ENCODE measurements at places on chromosomes 2 and 18.
A peak's percentile ranks its signal among the peaks of the same experiment; 100 is the strongest.

GRCh38 chr2:48315896-48316194 is 214.1 kb upstream of the STON1 start:
- DNase-seq: no peak

DNA sequence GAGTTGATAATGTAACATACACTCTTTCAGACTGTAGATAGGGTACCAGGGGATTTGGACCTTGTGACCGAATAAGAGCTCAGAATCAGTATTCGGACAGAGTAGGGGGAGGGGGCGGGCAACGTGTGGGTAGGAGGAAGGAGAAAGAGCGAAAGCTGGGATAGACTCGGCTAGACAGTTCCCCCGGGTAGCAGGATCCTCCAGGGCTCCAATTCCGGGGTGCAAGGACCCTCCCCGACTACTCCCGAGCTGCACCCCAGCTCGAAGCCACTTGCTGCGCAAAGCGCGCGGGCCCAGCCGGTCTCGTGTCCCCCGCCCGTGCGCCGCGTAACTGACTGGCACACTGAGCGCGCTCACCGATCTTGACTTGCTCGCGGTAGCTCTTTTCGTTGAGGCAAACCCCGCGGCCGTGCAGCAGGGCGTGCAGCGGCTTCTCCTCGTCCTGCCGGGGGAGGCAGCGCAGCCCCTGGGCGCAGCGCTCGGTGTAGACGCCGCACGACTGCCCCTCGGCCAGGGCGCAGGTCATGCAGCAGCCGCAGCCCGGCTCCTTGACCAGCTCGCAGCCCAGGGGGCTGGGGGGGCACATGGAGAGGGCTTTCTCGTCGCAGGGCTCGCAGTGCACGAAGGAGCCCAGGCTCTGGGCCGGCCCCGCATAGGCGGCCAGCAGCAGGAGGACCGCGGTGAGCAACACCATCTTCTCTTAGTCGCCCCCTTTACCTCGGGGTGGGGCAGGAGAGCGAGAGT is 1.1 kb downstream of the IGFBP5 start:
- DNase-seq: no peak

DNA sequence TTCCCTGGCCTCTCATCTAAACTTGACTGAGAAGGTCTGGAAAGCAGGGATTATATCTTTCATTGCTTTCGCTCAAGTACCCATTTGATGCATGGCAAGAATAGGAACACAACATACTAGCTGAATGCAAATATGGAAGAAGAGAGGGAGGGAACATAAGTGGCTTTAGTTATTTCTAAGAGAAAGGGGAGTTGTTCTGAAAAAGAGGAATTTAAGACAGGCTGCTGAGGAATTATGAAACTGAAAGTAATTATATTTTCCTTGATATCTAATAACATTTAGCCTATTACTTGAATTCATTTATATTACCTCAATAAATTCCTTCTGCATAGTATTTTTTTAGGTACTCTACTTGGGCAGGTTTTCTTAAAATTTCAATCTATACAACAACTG is 105.8 kb upstream of the TTN start:
- no peak for DNase-seq

GRCh38 chr2:138183705-138184104 is 219.4 kb downstream of the HNMT start:
- DNase-seq: no peak

DNA sequence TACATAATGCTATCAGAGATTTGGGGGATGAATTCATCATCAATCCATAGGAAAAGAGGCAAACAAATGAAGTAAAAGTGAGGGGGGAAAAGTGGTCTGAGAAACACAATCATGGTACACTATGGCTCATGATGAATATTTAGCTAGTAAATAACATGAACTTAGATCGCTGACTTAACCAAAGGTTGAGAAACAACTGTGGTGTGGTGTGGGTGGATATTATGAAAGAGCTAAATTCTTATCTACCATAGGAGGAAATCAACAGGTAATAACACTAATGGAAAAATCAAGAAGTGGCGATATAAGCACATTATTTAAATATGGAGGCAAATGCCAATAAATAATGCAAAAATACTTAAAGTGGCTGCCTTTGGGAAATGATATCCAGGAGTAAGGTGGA is 12.2 kb upstream of the TPRKB start:
- no peak for DNase-seq

DNA sequence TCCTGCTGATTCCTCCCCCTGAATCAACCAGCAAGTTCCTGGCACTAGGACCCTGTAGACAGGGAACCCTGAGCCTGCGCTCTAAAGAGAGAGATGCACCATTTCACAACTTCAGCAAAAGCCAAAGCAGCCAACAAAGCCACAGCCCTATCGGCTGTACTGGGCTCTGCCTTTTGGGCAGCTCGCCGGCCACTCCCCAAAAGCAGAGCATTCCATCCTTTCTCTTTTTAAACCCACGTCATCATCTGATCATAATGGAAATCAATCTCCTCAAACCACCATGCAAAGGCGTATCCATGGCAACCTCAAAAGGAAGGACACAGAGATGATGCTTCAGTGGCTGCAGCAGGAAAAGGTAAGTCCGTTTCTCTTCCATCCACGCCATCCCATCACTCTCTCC is 5.3 kb upstream of the DCTN1 start:
- DNase-seq: no peak

DNA sequence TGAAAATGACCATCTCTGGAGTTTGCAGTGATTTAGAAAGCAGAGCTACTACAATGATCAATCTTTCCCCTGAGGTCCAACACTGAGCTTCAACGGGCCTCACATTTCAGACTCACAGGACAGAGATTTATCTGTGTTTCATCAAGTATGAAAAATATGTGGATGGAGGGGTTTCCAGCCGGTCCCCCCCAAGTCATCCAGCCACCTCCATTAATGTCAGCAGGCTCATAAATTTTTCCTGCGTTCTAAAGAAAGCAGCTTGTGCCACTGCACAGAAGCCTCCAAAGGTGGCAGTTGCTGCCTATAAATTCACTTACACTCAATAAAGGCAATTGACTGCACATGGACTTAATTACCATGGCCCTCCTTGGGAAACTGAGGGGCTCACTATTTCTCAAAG is 117.4 kb upstream of the ACKR3 start:
- DNase-seq: no peak

- peak; percentile 28 for DNase-seq
These were observed 66.5 kb upstream of the TLK1 start for GRCh38 chr2:171227066-171227782.

GRCh38 chr18:35672897-35673296 is 91.4 kb downstream of the GALNT1 start:
- peak; percentile 8 for DNase-seq

DNA sequence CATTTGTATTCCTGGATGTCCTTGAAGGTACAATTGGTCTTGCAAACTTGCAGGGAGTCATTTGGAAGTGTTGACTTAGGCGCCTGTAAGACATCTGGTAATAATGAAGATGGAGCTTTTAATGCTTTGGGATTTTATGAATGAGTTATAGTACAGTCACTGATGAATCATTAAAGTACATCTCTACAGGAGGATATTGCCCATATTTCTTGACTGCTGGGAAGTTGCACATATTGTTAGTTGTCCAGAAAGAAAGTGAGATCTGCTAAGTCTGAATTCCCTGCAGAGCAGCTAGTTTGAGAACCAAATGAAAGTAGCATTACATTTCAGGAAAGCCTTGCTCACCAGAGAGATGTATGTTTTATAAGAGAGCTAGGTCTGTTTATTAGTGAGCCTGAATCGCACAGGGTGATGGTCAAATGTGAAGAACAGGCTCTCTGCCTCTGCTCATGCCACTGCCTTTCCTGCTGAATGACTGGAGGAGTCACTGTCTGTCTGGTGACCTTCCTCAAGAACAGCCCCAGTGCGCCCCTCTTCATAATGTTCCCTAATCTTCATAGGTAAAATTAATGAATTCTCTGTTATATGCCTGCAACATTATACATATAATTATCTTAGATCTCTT is 138.9 kb upstream of the KLHL14 start:
- peak; percentile 32 for DNase-seq

DNA sequence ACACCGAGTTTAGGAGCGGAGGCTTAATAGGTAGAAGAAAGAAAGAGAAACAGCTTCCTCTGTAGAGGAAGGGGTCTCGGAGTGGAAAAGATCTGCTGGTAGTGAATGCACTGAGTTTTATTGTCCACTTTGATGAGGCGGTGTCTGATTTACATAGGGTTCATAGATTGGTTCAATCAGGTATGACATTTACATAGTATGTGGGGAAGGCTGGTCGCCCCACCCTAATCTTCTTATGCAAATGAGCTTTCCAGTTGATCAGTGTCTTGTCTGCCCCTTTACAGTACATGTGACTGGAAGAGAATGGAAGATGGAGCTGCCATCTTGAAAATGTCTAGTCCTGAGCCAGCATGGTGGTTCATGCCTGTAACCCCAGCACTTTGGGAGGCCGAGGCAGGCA is 19.9 kb upstream of the CNOT11 start:
- DNase-seq: no peak

GRCh38 chr18:60358516-60358915 is 14.1 kb downstream of the MC4R start:
- no peak for DNase-seq

DNA sequence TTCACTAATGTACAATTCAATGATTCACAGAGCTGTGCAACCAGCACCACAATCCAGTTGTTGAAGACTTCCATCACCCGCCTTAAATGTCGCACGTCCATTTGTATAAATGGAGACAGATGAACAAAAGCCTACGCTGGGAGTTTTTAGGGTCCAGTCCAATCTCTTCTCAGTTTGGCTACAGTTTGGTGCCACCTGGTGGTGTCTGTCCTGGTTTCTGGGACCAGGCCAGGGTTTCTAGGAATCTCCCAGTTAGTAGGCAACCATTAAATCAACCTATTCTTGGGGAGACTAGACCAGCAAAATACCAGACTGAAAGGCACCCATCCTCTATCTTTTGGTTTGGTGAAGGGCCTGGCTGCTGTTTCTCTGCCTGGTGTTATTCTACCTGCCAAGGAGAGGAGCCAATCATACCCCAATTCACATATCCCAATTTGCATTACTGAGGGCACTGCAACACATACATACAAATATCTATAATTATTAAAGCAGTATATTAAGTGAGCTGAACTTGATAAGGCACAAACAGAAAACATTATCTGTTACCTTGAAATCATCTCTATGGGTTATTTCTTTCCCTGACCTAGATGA is 3.2 kb upstream of the DDX1 start:
- peak; percentile 1 for DNase-seq

DNA sequence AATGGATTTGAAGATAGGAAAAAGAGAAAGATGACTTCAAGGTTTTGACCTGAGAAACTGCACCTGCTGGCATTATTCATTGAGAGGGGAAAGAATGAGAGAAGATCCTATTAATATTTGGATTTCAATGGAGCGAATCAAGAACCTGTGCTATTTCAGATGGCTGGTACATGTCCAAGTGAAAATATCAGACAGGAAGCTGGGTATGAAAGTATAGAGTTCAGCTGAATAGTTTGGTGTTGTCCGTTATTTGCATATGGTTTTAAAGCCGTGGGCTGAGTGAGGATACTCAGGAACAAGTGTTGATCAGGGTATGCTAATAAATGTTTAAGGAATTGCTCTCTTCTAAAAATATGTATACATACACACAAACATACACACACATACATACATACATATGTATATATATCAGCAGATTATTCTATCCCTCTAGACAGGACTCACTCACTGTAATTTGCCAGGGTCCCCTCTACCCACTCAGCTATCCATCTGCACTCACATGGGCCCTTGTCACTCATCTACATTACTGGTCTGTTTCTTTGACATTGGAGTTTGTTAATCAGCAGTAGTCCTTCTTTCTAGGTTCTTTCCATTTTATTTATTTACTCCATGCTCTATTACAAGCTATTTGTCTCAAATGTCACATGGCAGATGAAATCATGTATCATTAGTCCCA is 33.9 kb upstream of the IKZF2 start:
- DNase-seq: no peak

DNA sequence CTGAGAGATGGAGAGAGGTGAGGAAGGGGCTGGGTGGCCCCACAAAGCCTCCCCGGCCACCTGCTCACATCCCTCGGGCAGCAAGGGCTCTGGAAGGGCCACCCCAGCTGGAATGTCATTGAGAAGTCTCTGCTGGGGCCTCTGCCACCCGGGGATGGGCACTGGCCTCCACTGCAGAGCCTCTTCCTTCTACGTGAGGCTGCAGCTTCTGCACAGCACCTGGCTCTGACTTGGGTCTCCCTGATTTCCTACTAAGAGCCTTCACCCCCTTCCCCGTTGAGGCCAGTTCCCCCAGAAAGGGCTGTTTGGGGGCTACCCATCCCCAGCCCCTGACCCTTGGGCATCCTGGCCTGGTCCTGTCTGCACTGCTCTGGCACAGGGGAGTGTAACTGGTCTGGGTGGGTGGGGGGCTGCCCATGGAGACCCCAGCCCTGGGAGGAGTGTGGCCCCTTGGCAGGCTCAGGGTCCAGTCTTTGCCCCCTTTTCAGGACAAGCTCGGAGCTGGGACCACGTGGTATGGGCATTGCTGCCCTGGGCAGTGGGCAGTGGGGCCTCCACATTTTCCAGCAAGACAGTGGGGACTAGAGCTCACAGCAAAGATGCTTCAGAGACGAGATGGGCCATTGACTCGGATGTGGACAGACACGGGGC is 5.6 kb downstream of the PDCD1 start:
- no peak for DNase-seq

DNA sequence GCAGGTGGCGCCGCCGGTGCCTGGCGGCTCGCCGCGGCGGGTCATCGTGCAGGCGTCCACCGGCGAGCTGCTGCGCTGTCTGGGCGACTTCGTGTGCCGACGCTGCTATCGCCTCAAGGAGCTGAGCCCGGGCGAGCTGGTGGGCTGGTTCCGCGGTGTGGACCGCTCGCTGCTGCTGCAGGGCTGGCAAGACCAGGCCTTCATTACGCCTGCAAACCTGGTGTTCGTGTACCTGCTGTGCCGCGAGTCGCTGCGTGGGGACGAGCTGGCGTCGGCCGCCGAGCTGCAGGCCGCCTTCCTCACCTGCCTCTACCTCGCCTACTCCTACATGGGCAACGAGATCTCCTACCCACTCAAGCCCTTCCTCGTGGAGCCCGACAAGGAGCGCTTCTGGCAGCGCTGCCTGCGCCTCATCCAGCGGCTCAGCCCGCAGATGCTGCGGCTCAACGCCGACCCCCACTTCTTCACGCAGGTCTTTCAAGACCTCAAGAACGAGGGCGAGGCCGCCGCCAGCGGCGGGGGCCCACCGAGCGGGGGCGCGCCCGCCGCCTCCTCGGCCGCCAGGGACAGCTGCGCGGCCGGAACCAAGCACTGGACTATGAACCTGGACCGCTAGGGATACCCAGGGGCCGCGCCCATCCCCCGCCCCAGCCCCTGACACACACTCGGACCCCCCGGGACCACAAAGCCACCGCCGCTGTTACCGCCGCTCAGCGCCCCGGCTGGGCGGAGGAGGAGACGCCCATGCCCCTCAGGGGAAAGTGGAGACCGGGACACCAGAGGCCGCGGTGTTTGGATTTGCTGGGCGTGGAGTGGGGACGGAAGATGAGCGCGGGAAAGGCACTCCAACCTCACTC is 1.1 kb downstream of the CDK5R2 start:
- DNase-seq: no peak

DNA sequence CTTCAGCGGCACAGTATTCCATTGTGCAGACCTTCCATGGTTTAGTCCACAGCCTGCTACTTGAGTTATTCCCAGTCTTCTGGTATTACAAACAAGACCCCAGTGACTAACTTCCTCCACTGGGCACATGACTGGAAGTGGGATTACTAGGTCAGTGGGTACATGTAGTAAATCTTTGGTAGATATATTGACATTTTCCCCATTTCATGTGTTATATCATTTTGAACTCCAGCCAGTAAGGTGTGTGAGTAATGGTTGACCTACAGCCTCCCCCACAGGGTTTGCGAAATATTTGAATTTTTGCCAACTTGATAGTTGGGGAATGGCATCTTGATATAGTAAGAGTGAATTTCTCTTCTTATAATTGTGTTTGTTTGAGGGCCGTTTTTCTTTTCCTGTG is 58.8 kb downstream of the RNF144A start:
- DNase-seq: no peak

- DNase-seq: no peak
These were observed 15.2 kb downstream of the GKN2 start for GRCh38 chr2:68937346-68938055.

Data from AG09309 (cell line).